Effector CD8-positive, alpha-beta T cell (primary cell): ENCODE measurements at places on chromosomes 4 and X.

- no peak for DNase-seq
Measured at GRCh38 chrX:138026211-138026610, 460.3 kb downstream of the ZIC3 start.

DNA sequence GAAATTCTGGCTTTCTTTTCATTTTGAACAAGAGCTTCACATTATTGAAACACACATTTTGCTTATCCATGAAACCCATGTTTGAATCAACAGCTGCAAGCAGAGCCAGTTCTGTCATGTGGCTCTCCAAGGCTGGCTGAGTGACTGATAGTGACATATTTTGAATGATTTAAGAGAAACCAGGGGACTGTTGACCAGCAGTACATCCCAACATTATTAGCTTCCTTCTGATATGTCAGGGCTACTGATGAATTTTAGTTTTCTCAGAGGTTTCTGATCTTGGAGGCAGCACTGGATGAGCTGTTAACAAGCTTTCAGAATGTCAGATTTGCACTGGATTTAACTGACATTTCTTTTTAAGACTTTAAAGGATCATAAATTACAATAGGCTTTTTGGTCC is 74.6 kb upstream of the GRXCR1 start:
- no peak for DNase-seq

- DNase-seq, result no peak
Measured at GRCh38 chr4:68592673-68593072, 16.6 kb upstream of the UGT2B17 start.

- DNase-seq, result no peak
Measured at GRCh38 chr4:142405695-142406498, 440.2 kb downstream of the INPP4B start.

DNA sequence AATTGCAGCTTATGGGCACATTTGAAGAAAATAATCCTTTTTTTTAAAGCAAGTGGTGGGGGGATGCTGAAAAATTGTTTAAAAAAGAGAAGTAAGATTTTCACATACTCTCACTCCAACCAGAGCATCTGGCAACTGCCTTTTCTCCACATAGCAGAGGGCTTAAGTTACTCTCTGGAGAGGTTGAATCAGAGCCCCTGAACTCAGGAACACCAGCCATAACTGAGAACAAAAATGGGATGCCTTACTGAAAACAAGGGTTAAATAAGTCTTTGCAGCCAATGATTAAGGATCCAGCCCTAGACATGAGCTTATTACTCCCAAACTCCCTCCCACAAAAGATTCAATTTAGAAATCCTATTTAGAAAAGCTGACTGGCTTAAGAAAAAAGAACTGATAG is 27.5 kb downstream of the CASK start:
- DNase-seq, result no peak

DNA sequence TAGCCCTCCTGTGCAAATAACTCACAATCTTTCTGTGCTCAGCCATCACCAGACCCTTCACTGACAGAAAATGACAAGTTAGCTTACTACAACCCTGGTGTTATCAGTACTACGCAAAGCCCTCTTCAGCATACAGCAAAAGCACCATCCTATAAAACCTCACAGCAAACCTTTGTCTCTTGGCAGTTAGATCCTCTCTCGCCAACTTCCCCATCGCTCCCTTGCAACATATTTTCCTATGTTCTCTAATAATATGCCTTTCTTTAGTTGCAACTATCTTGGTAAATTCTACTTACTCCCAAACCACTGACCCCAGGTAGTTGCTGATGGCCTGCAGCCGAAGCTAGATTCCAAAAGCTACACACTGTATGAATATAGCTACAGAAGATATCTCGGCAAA is 856.9 kb upstream of the FRG1 start:
- DNase-seq, result no peak

GRCh38 chr4:84638092-84638491 is 55.2 kb downstream of the CDS1 start:
- DNase-seq, result no peak

DNA sequence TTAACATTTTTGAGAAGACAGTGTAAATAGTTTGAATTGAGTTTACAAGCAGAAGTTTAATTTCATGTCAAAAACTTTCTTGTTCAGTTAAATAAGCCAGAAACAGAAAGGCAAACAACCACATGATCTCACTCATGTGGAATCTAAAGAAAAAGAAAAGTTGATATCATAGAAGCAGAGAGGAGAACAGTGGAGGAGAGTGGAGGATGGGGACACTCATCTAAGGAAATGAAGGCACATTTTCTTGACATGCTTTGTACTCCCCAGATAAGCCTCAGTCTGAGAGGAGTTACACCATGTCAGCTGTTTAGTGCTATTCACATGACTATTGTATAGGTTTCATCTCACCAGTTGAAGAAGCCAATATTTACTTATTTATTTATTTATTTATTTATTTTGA is 13.5 kb downstream of the SNCA start:
- DNase-seq, result no peak

DNA sequence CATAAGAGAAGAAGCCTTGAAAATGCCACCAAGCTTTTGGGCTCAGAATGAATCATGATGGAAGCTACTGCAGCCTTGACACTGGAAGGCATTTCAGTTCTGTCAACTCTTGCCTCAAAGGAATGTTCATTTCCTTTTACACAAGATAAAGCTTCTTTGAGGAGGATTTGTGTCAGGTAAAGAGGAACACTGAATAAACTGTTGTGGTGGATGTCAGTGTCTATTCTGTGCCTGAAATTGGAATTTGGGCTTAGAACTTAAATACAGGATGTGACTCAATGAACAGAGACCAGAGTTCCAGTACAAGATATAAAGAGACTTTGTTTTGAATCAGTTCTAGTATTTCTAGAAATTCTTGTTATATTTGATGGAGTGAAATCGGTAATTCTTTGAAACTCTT is 313.2 kb downstream of the PACRGL start:
- no peak for DNase-seq

DNA sequence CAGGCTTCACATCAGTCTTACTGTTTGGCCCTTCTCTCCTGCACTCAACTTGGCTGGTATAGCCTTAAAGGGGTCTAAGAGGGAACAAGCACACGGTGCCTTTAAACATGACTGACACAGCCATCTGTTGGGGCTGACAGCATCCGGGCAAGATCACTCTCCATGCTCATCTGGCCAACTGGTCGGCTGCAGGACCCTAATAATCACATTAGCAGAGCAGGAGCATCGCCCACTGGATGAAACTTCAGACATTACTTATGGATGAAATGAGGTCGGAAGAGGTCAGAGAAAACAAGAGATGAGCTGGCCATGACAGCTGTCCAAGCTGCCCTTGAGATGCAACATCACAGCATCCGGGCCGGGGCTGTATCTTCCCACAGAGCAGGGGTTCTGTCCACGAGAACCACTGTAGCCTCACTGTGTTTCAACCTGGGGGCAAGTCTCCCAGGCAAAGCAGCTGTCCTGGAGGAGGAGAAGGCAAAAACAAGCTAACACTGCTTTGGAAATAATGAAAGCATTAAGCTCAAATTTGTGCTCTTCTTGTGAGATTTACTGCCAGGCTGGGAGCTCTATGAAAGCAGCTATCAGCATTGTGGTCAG is 94.4 kb upstream of the TTC29 start:
- no peak for DNase-seq

GRCh38 chr4:23213198-23213597 is 520.5 kb downstream of the GBA3 start:
- no peak for DNase-seq

GRCh38 chr4:15149234-15149838 is 147.1 kb downstream of the CPEB2 start:
- DNase-seq, result no peak

DNA sequence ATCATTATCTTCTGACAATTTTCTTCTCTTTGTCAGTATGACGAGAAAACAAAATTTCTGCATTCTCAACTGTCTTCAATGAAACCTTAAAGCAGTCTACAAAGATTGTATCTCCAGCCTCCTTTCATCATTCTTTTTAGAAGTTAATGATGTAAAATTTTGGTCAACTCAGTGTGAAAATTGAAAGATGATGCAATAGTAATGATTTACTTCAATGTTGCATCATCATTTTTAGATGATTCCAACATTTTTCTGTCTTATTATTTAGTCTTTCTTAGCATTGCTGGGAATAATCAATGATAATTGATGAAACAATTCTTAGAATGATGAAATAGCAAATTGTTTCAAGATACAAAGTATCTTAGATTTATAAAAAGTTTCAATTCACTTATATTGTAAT is 372.7 kb downstream of the C4orf33 start:
- DNase-seq, result no peak

- no peak for DNase-seq
Measured at GRCh38 chrX:115255003-115255402, 21.1 kb upstream of the LRCH2 start.

DNA sequence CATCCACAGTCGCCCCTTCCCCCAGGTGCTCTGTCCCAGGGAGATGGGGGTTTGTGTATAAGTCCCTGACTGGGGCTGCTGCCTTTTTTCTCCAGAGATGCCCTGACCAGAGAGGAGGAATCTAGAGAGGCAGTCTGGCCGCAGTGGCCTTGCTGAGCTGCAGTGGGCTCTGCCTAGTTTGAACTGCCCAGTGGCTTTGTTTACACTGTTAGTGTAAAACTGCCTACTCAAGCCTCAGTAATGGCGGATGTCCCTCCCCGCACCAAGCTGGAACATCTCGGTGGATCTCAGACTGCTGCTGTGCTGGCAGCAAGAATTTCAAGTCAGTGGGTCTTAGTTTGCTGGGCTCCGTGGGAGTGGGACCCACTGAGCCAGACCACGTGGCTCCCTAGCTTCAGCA is 102.6 kb upstream of the GIMD1 start:
- DNase-seq, result no peak

GRCh38 chr4:144819591-144819990 is 173.6 kb downstream of the HHIP start:
- DNase-seq, result no peak
